Stimulated activated CD8-positive, alpha-beta memory T cell treated with anti-CD3 and anti-CD28 coated beads, Interleukin-2, amount 100 ng/mL, for 48 hours (primary cell): ENCODE measurements at places on chromosomes 3 and 15.

- no peak for DNase-seq
Measured at GRCh38 chr3:171654326-171654725, 156.0 kb downstream of the PLD1 start.

GRCh38 chr3:100149713-100150415 lies 35.6 kb upstream of the FILIP1L start:
- no peak for DNase-seq

- DNase-seq, result no peak
Measured at GRCh38 chr3:64571982-64572381, 115.8 kb downstream of the ADAMTS9 start.

- no peak for DNase-seq
Measured at GRCh38 chr15:100941536-100941935, 22.4 kb downstream of the LRRK1 start.
